Fibroblast of the aortic adventitia (primary cell): ENCODE measurements at places on chromosomes 4 and X. TPM values are rescaled to one million over a fixed set of nuclear protein-coding genes. Genes with fewer than 3 reads are reported as not detected.

DNA sequence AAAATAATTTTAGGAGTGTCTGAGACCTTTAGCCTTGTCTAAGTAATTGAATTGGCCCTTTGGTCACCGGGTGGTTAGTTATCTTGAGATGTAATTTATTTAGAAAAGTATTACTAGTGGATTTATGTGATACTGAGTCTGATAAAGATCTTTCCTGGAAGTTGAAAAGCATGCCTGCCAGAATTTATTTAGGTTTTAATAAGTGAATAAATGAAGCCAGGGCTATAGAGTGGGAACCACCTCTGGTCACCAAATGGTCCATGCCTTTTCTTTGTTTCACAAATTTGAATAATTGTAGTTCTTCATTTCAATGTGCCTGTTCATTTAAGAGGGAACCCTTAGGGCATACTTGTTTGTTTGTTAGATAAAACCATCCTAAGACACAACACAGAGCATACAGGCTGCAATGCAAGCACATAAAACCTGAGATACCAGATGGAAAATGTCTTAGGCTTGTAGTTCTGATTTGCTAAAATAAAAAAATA lies 627.8 kb downstream of the ADGRL3 start:
- no peak for DNase-seq

DNA sequence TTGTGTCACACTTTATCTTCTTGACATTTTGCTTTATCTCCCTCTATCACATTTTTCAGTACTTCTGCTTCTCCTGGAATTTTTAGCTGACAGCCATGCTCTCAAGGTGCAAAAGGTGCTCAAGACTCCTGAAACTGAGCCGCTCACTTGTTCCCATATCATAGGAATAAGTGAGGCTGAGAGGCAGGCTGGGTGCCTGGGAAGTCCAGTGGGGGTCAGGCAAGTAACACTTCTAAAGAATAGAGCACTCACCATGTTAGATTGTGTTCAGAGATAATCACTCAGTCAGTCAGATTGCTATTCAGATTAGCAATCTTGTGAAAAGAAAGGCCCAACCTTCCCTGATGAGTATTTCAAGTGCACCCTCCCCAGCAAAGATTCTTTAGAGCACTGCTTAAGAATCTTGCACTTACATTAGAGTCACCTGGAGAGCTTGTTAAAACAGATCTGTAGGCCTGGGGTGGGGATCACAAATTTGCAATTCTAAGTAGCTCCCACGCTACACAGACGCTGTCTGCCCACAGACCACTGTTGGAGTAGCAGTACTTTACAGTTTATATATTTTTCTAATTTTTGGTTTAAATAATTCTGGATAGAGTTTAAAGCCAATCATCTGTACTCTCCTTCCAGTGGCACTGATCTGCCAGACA lies 23.1 kb upstream of the LRAT start:
- DNase-seq = no peak

DNA sequence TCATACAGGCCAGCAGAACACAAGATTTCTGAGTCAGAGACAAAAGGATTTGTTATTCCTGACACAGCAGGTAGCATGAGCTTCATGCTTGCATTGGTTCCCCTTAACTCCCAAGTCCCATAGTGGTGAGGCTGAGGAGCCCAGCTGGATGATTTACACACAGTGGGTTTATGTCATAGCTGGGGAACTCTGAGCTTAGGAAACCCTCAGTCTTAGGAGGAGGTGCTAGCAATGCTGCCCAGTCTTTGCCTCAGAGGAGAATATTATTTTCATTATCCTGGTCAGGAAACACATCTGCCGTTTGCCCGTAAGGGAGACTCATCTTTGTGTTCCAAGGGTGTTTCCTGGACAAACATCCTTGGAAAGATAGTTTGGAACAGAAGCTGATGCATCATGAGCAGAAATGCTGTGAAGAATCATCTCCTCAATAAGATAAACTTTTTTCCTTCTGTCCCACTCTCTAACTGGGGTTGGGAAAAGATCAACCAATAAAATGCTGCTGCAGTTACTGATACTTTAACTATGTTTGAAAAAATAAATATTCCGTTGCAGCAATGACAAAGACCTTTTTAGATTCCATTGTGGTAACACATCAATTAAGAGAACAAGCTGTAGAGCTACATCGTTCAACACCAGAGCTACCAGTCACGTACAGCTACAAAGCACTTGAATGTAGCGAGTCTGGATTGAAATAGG lies 146.8 kb downstream of the DCLK2 start:
- peak; percentile 85 for DNase-seq

- DNase-seq = no peak
These were observed 34.6 kb downstream of the LAMTOR3 start for GRCh38 chr4:99859618-99860017.

DNA sequence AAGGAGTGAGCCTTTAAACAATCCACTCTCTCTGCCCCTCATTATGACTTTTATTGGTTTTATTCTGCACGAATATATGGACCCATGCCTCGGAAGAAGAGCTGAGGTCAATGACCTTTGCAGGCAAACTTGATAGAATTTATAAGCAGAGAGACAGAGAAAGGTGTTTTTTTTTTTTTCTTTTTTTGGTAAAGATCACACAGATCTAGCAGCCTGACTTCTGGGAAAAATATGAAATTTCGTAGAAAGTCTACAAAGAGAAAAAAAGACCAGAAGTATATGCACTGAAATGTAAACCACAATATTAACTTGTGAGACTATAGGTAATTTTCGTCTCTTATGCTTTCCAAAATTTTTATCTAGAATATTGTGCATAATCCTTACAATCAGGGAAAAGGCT lies 61.6 kb downstream of the LEF1 start:
- no peak for DNase-seq

DNA sequence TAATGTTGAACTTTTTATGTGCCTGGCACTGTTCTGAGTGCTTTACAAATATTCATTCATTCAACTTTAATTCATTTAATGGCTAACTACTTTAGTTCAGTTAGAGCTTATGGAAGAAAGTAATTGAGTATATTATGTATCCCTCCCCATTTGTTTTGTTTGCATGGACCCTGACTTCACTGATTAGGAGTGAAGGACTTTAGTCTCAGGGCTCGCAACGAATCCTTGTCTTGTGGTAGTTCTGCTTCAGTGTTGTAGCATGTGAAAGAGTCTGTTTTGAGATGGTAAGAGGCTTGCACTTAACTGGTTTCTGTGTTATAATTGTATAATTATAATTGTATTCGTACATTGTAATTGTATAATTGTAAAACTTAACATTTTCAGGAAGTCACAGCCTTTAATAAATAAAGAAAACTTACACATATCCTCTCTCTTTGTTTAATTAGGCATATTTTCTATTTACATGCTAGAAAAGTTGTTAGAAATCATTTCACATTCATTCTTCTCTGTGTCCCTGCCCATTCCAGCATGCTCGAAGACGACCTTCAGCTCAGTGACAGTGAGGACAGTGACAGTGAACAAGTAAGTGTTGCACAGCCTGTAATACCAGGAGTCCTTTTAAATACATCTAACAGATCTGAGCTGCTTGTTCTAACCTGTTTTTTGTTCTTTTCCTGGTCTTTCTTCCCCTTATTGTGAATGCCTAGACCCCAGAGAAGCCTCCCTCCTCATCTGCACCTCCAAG lies 115.1 kb downstream of the KLHL8 start:
- no peak for DNase-seq

DNA sequence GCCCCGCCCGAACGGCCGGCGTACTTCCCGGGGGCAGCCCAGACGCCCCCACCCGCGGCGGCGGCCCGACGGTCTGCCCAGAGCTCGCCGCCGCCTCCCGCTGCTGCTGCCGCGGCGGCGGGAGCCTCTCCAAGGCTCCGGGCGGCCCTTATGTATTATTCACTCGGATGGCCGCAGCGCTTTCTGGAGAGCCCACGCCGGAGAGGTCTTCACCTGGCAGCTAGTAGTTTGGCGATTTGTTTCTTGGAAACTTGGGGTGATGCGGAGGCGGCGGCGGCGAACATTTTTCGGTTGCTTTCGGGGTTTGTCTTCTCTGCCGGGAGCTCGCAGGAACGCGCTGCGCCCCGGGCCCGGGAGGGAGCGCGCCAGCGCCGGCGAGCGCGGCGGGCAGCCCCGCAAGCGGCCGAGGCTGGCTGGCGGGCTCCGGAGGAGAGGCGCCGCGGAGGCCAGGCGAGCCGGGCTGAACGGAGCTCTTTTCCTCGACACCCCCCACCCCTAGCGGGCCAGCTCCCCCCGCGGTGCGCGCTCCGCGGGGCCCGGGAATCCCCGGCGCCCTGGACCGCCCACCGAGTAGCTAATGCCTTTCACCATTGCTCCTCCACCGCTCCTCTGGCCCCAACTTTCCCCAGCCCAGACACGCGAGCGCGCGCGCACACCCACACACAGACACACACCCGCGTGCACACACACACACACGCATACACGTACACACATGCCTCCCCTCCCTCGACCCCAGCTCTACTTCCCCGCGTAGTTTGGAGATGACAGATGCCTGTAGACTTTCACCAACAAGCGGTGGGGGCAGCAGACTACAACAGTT lies 113.5 kb downstream of the DHX15 start:
- peak; percentile 36 for DNase-seq

DNA sequence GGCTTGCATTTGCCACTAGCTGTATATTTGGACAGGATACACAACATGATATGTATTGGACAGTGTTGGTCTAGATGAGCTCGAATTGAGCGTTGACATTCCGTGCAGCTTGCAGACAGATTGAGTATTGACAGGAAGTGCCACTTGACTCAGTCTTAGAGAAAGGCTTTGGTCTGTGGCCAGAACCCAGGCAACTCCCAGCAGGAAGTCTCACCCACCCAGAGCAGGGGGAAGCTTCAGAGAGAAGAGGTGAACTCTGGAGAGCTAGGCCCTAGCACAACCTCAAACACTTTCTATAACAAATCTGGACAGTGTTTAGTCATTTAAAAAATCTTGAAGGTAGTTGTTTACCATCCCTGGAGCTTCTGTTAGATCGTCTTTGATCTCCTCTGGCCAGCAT lies 280.5 kb downstream of the FBXW7 start:
- DNase-seq = no peak

GRCh38 chr4:155914782-155915181 lies 11.3 kb downstream of the TDO2 start:
- DNase-seq = no peak

- no peak for DNase-seq
These were observed 108.8 kb downstream of the C4orf51 start for GRCh38 chr4:145788755-145789154.

PNMA5 gene
- total RNA-seq = not detected in 2 replicates

ATP6AP2 gene
- 113 and 143 TPM in 2 replicates for total RNA-seq

RTL3 gene
- total RNA-seq = 0.27 TPM in 1 of 2 replicates, not detected in the other

TECRL gene
- not detected in 2 replicates for total RNA-seq

AMTN gene
- not detected in 2 replicates for total RNA-seq
